ENCODE measurements at places on chromosomes 4 and X. TPM values are rescaled to one million over a fixed set of nuclear protein-coding genes. Genes with fewer than 3 reads are reported as not detected.

DNA sequence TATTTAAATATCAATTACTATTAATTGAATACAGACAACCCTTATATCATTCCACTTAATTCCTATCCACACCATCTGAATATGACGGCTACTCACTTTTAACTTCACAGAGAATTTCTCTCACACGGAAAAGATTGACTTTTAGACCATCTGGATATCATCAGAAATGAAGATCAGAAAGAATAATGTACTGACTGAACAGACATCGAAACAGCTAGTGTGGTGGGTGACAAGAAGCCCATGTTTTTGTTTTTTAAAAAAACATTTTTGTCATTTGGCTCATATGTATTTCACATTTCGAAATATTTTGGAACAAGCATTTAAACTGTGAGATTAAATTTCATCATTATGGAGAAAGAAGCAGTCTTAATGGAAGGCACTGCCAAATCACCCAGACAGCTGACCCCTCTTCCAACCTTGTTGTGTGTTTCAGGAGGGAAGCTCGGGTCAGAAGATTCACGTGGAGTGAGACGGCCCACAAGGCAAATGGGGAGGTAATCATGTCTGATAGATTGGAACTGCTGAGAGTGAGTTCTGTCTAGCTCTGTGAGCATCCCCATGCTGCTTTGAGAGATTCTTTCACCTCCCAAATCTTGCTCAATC is 204.2 kb upstream of the RASGEF1B start:
- DNase-seq: no peak

Gene BST1
- under 0.01 TPM for total RNA-seq

DNA sequence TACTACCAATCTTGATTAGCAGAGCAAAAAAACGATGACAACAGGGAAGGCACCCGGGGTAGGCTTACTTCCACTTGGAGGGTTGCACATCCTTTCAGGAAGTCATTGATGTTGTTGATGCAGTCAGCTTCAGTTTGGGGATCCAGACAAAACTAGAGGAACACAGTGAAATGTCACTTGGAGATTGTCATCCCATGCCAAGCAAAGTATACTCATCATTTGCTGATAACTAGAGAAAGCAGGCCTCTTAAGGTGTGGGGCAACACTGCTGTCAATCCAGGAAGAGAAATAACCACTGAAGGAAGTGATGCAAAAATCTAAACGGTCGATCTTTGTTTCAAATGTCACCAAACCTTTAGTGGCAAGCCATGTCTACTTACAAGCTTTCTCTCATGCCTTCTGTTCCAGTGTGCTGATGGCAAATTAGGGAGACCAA is 1.4 kb downstream of the ARHGEF6 start:
- no peak for DNase-seq

- DNase-seq: peak; percentile 82
These were observed at the start of gene FSTL5 for GRCh38 chr4:162163892-162164759. FSTL5 (minus strand) TSS chr4:162164000; CDS start chr4:162111396, 52,604 bp downstream.

GRCh38 chr4:177404986-177405385 is 37.3 kb downstream of the AGA start:
- no peak for DNase-seq

Gene RIPPLY1
- total RNA-seq: not detected

- no peak for DNase-seq
These were observed 16.4 kb downstream of the PSAPL1 start for GRCh38 chr4:7418131-7418943.

- DNase-seq: no peak
These were observed 168.8 kb upstream of the PDE5A start for GRCh38 chr4:119797238-119797894.

GRCh38 chr4:27149541-27150212 is 289.0 kb downstream of the STIM2 start:
- DNase-seq: peak; percentile 8

Gene FAM133A
- not detected for total RNA-seq

DNA sequence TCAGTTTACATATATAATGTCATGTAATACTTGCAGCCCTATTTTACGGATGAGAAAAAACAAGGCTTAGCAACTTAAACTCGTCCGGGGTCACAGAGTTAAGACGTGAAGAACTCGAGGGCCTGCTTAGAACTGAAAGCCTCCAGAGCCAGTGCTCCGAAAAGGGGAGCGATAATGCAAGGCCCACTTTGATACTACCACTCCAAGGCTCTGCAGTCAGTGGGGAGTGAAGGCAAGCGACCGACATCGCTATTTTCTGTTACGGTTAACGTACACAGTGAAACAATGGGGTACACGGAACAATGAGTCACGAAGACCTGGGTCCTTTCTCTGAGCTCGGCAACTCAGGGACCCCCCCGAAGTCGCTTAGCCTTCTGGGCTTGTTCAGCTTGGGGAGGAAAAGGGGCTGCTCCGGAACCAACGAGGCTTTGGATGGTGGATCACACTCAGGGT is 965 bp downstream of the PPA2 start:
- no peak for DNase-seq

Gene SLC2A9
- 86.4 TPM for total RNA-seq

GRCh38 chr4:83490876-83491450 is 6.1 kb upstream of the ABRAXAS1 start:
- DNase-seq: no peak

GRCh38 chr4:98546910-98547594 is 111.4 kb downstream of the TSPAN5 start:
- peak; percentile 30 for DNase-seq

- DNase-seq: no peak
These were observed 405.9 kb upstream of the PITX2 start for GRCh38 chr4:111028795-111029194.

DNA sequence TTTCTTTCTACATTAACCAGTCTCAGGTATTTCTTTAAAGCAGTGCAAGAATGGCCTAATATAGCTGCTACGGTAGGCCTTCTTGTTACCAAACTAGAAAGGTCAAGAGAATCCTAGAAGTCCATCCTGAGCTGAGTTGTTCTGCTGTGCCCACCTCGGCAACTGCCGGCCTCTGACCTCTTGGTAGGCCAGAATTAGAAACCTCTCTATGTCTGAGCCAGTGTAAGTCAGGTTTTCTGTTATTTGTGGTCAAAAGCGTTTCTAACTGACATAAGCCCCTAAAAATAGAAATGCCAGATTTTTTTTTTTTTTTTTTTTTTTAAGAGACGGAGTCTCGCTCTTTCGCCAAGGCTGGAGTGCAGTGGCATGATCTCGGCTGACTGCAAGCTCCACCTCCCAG is 43.1 kb downstream of the SOWAHB start:
- DNase-seq: no peak

DNA sequence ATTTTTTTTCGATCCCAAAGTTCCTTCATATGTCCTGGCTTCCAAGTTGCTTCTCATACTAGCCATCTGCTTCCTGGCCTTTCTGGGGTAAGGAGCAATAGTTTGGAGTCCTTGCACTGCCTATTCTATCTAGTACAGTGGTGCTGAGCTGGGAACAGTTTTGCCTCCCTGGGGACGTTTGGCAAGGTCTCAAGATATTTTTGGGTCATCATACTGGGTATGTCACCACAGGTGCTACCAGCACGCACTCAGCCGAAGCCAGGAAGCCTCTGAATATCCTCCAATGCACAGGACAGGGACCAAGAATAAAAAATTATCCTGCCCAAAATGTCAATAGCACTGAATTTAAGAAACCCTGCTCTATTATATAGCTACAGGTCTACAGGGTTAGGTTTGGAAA is 35.4 kb upstream of the TMSB15B start:
- DNase-seq: no peak

Gene RHOXF2B
- total RNA-seq: not detected

Measured in mammary epithelial cell (primary cell).